WTC11 (cell line): ENCODE measurements at places on chromosomes 5 and 9. TPM values are rescaled to one million over a fixed set of nuclear protein-coding genes. Genes with fewer than 3 reads are reported as not detected.

DNA sequence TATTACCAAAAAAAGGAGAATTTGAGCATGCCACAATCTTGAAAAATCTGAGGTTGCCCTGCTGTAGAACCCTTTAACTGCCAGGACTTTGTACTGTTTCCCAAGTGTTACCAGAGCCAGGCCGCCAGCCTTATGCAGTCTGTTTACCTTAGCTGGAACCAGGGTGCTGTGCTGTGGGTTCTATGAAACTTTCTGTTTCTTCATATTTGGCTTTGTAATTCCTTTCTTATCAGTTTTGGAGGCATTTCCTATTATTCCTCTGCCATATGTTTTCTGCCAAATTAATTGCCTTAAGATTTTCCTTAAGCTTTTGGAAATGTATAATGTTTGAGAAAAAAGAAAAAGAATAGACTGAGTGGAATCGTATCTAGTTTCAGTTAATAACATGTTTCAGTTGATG is 2.1 kb downstream of the S1PR3 start:
- peaks cover 33% of the 10 kb centered on the region for H3K4me1 ChIP-seq
- no peaks in the 10 kb centered on the region for H3K36me3 ChIP-seq
- peaks cover 18% of the 10 kb centered on the region for H3K27me3 ChIP-seq
- H3K27ac ChIP-seq: no peak overlapping the region

- H3K4me1 ChIP-seq: peaks cover 14% of the 10 kb centered on the region
- no peaks in the 10 kb centered on the region for H3K27me3 ChIP-seq
- peaks cover 52% of the 10 kb centered on the region for H3K36me3 ChIP-seq
- H3K4me3 ChIP-seq: no peak overlapping the region
- no peak overlapping the region for H3K27ac ChIP-seq
Observed at GRCh38 chr9:100372648-100373047, 19.9 kb upstream of the TEX10 start.

The SLC25A2 gene
- 0.24 TPM in 1 of 3 replicates, not detected in the others for total RNA-seq

The ELAVL2 gene
- 22.8 to 35.9 TPM (median 26.7 TPM) in 3 replicates for total RNA-seq

DNA sequence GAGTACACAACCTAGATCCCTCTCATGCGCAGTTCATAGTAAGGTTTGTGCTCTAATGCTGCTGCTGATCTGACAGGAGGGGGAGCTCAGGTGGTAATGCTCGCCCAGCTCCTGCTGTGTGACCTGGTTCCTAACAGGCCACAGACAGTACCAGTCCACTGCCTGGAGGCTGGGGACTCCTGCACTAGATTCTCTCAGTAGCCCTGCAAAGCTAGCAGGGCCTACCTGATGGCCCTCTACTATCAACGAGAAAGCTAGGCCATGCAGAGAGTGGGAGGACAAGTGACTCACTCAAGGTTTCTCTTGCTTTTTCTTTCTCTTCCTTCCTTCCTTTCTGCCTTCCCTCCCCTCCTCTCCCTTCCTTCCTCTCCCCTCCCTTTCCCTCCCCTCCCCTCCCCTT is 55.1 kb upstream of the TEX48 start:
- no peak for DNase-seq
- H3K4me1 ChIP-seq: no peaks in the 10 kb centered on the region
- H3K4me3 ChIP-seq: no peak overlapping the region
- peaks cover 18% of the 10 kb centered on the region for H3K27me3 ChIP-seq
- H3K27ac ChIP-seq: no peak overlapping the region

The OR4F3 gene
- total RNA-seq: not detected in 3 replicates

The SLC34A3 gene
- 0.13 to 0.23 TPM (median 0.14 TPM) in 3 replicates for total RNA-seq
